Psoas muscle (tissue), 8 donors: ENCODE measurements at places on chromosomes 3 and 15.

- DNase-seq, result no peak
Observed at GRCh38 chr3:174204765-174205164, 654.4 kb upstream of the NAALADL2 start.

DNA sequence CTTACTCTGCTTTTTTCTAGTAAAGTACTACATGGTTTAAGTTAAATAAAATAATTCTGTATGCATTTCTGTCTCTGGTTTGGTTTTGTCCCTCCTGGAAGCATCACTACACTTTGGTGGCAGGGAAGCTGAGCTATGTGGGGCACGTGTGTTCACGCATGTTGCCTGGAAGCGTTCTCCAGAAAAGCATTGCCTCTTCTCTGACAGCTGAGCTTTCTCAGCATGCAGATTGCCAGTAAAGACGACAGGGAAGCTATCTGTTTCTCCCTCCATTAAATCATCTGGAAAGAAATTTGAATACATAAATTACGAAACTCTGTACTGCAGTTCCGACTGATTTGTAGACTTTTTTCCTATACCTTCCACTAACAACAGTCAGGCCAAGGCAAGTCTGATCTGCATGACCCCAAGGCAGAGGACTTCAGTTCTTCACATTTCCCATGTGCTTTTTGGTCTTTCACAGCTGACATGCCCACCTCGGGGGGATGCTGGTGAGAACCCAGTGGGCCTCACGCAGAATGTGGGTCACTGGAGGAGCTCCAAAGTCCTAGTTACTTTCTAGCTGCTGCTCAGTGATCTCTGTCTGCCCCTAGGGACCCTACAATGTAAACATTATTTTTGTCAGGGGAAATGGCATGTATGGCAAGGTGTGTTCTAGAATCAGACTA, 43.0 kb downstream of the PGPEP1L start:
- no peak for DNase-seq

- peak; percentile 93 for DNase-seq
Observed at GRCh38 chr3:194070634-194071409, 65.1 kb upstream of the HES1 start.

- no peak for DNase-seq
Observed at GRCh38 chr3:13535905-13536304, 13.0 kb upstream of the FBLN2 start.
